ENCODE measurements at places on chromosomes 12 and 14.

DNA sequence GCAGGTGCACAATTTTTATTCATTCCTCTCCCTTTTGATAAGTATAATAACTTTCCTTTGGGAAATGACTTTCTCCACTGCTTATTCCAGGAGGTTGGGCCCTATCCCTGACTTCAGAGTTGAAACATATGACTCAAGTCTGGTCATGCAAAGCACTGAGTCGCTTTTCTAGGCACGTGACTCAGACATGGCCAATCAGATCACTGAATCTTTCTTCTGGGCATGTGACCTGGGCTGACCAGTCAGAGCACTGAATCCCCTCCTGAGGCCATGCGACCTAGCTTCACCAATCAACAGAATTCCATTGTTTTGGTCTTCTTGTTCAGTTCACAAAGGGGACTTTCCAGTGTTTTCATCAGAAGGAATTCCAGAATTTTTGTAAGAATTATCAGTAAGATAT, 377.1 kb upstream of the KITLG start:
- DNase-seq: no peak

DNA sequence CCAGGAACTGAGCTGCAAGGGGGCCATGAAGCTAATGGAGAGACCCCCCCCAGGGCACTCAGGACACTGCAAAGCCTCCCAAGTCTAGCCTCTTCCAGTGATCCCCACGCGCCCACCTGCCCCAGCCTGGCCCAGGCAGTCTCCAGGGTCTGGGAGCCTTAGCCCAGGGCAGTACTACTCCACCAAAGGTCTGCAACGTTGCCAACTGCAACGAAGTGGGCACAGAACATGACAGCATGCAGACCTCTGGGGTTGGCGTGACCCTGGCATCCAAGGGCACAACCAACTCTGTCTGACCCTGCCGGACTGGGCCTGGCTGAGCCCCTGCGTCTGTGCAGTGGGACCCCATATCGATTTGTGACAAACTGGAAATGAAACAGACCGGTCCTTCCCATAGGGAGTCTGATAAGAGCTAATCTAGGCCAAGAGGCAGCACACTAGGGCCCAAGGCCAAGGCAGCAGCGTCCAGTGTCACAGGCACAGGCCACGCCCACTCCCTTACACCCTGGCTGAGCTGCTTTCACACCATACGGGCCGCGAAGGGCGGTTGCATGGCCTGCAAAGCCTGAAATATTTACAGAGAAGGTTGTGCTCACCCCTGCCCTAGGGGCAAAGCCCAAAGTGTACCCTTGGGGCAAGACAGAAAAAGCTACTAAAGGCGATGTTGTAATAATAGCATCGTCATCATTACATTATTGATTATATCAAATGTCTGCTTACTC, 76.7 kb downstream of the NCOR2 start:
- no peak for DNase-seq

DNA sequence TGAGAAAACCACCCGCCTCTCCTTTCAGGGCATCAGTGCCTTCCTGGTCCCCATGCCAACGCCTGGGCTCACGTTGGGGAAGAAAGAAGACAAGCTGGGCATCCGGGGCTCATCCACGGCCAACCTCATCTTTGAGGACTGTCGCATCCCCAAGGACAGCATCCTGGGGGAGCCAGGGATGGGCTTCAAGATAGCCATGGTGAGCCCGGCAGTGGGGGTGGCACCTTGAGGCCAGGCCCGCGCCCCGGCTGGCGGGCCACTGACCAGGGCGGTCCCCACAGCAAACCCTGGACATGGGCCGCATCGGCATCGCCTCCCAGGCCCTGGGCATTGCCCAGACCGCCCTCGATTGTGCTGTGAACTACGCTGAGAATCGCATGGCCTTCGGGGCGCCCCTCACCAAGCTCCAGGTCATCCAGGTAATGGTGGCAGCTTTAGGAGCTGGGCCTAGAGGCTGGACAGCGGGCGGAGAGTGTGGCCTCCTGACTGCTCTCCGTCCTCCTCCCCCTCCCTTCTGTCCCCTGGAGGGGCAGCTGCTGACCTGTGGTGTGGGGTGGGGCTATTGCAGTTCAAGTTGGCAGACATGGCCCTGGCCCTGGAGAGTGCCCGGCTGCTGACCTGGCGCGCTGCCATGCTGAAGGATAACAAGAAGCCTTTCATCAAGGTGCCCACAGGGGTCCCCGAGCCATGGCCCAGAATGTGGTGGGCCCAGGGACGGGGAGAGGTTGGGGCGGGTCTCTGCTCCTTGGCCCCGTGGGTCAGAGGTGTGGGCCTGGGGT, 12.8 kb downstream of the ACADS start:
- no peak for DNase-seq

GRCh38 chr14:63991833-63992232, 139.0 kb downstream of the SYNE2 start:
- no peak for DNase-seq

DNA sequence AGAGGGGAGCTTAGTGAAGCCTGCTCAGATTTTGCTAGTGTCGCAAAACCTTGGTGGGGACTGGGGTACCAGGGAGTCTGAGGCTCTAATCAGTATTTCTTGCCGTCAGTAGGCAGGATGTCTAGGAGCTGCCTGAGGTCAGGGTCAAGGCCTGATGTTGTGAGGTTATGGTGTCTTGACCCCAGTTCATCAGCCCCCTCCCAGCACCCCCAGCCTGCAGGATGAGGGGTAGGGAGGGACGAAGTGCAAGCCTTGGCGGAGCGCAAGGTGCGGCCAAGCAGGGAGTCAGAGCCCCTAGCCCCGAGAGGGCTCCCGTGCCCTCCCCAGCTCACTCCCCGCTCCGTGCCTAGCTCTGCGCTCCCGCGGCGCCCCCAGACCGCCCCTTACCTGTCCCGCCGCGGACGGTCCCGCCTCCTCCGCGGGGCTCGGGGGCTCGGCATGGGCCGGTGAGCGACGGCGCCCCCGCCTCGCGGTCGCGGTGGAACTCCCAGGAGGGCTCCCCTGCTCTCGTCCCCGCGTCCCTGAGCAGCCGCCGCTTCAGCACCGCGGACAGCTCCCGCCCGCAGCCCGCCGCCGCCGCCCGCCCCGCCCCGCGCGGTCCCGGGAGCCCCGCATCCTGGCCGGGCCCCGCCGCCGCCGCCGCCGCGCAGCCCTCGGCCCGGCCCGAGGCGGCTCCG, 347 bp downstream of the SYNDIG1L start:
- no peak for DNase-seq

All from AG10803 (cell line).